ENCODE measurements at places on chromosomes 16 and 17.

DNA sequence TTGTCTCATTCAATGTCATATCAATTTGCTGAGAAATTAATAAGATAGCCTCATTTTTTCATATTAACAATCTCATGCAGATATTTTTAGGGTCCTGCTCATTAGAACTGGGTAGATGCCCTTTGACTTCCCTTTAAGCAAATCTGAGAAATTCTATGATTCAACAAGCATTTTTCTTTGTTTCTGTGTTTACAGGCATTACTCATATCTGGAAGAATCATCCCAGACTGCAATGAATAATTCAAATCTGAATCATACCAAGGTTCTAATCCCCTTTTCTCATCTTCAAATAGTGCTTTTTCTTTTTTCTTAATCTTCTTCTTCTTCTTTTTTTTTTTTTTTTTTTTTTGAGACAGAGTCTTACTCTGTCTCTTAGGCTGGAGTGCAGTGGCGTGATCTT, 69.2 kb upstream of the KIFC3 start:
- DNase-seq = no peak

- no peak for DNase-seq
These were observed 143.1 kb upstream of the KCNJ18 start for GRCh38 chr17:21549107-21549687.

DNA sequence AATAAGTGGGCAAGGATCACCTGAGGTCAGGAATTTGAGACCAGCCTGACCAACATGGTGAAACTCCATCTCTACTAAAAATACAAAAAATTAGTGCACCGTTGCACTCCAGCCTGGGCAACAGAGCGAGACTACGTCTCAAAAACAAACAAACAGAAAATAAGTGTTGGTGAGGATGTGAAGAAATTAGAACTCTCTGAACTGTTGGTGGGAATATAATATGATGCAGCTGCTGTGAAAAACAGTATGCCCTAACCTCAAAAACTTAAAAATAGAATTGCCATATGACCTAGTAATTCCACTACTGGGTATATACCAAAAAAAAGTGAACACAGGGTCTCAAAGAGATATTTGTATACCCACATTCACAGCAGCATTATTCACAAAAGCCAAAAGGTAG, 26.1 kb downstream of the GLG1 start:
- no peak for DNase-seq

DNA sequence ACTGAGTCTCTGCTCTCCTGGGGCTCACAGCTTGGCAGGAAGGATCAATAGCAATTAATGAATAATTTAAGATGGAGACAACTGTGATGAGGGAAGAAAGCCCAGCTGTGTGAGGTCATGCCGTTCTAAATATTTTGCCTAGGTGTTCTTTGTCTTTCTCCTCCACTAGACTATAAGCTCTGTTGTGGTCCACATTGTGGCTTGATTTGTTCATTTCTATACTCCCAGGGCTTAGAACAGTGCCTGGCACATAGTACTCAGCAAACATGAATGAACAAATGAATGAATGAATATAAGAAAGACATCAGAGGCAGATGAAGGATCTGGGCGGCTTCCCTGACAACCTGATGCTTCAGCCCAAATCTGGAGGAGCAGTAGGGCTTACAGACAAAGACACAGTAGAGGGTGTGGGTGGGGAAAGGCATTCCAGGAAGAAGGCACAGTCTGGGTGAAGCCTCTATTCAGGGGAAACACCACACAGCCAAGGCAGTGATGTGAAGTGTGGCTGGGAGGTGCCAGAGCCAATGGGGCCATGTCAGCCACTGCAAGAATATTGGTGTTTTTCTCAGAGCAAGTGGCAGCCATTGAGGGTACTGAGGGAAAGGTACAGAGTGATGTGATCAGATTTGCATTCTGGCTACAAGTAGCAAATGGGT, 8.3 kb downstream of the CDH13 start:
- DNase-seq = no peak

DNA sequence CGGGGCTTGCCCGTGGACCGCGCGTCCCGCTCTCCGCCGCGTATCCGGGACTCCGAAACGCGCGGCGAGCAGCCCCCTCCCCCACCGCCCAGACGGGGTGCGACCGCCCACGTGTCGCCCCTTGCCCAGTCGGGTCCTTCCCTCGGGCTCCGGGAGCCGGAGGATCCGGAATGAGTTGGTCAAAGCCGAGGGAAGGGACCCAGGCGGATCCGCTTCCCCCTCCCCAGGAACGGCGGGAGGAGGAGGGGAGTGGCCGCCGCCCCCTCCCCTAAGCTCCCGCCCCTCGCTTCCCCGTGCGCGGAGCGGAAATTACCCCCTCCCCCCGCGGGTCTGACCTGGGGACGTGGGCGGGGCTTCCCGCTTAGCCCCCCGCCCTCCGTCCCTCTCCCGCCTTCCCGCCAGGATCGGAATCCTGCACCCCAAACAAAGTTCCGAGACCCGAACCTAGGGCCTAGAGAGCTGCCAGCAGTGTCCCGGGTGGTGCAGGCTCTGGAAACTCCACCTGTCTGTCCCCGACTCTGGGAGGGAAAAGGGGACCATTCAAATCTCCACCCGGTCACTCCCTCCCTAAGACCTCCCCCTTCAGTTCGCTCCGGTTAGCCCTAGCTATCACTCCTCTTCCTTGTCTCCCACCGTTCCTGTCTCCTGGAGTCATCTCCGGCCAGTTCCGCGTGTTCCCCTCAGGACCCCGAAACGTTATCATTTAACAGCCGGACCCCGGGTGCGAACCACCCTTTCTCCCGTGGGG, 1.0 kb upstream of the IGF2BP1 start:
- DNase-seq = no peak

DNA sequence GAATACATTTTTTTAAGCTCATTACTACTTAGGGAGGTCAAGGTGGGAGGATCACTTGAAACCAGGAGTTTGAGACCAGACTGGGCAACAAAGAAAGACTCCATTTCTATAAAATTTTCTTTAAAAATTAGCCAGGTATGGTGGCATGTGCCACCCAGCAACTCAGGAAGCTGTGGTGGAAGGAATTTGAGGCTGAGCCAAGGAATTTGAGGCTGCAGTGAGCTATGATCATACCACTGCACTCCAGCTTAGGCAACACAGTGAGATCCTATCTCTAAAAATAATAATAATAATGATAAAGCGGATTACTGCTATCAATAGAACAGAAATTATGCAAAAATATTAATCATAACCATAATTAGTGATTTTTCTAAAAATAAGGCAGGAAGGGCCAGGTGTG, 170.3 kb downstream of the COPRS start:
- no peak for DNase-seq

- no peak for DNase-seq
These were observed 16.5 kb upstream of the ZC3H18 start for GRCh38 chr16:88553739-88554138.

DNA sequence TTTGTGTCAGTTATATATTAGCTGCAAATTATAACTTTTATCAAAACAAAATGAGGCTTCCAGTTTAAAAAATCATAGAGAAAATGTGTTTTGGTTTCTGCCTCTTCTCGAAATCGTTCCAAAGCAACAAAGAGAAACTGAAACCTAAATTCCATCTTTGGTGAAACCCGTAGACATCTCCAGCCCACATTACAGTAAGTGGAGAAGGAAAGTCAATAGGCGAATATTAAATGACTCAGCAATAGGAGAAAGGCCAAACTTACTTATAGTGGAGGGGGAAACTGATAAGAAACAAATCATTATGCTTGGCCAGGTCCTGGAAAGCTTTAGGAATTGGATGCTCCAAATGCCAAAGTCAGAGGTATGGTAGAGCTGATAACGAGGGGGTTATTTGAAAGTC, 103.0 kb upstream of the SHISA6 start:
- DNase-seq = no peak

GRCh38 chr17:82230609-82231311, 1.9 kb downstream of the SLC16A3 start:
- no peak for DNase-seq

DNA sequence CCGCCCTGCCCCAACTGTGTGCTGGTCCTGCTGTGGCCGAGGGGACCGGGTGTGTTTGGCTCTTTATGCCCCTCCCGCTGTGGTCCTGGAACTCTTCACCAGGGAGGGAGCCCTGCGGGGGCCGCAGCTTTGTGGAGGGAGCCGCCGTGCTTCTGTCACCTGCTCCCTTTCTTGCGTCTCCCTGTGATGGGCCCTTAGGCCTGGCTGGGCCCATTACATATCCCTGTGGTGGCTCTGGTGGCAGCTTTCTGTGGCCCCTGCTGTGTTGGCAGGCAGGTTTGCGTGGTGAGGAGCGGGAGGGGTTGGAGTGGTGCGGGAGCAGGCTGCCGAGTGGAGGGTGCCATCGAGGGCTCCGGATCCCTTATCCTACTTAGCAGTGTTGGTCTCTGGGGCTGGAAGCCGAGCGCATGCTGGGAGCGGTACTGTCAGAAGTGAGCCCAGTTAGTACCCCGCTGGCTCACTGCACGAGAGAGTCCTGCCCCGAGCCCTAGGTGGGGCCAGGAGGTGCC, 60.4 kb downstream of the PDPK1 start:
- no peak for DNase-seq

DNA sequence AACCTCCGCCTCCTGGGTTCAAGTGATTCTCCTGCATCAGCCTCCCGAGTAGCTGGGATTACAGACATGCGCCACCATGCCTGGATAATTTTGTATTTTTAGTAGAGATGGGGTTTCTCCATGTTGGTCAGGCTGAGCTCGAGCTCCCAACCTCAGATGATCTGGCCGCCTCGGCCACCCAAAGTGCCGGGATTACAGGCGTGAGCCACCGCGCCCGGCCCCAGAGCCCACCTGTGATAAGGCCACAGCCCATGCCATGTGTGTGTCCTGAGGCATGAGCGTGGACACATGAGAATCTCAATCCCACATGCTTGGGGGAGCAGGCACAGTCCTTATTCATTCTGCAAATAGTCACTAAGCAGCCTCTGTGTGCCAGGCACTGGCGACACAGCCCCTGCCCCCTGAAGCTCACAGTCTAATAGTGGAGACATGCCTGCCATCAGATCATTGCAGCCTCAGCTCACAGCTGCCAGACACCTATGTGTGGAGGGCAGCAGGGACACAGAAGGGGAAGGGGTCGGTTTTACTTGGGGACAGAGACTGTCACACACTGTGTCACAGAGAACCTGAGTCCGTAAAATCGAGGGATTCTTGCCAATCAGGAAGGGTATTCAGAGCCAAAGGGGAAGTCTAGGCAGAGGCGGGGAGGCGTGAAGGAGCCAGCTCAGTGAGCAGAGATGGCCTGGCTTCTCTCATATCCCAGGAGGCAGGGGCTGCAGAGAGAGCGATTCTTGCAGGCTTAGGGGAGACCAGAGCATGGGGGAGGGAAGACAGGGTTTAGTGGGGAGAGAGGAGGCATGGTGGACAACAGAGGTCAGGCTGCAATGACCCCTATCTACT, 9.4 kb upstream of the ABCC3 start:
- DNase-seq = no peak

DNA sequence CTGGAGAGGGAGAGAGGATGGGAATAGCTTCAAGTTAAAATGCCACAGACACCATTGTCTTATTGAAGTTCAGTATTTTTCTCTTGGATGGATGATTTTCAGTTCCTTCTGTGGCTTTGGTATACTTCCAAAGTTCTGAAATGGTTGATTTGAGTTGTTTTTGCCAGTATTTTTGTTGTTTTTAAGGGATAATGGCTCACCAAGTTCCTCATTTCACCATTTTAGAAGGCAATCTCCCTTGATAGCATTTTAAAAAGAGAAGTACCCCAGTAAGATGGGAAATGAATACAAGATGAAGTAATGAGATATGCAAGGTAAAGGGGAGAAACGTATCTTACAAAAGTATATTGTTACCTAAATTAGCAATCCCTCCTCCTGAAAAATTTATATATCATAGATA, 18.5 kb upstream of the SPDYE4 start:
- no peak for DNase-seq

DNA sequence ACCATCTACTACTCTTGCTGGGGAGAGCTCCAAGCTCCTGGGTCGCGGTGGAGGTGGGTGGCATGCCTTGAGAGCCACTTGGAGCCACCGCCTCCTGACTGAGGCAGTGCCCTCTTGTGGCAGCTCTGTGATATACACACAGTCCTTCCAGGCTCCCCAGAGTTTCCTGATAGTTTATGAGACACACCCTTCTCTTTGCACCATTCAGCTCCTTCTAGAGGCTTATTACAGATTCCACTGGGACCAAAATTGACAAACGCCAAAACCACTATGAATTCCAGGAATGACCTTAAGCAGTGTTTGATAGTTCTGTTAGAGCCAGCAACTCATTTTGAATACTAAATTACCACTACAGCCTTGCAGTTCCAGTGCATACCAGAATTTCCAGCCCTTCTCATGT, 170.1 kb upstream of the CDH13 start:
- no peak for DNase-seq

DNA sequence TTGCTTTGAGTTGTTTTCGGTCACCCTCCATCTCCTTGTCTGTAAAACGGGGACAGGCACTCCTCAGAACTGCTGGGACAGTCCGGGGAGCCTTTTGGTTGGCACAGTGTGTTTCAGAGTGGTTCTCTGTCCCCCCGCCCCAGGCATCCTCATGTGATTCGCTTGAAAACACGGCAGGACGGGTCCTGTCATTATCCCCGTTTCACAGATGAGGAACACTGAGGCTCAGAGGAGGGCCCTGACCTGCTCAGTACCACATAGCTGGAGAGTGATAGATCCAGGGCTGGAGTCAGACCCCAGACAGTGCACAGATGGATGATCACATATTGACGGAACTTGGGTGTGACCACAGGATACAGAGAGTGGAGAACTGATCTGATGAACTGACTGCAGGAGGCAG, 13.5 kb upstream of the ADGRG1 start:
- DNase-seq = no peak

- DNase-seq = no peak
These were observed 4.2 kb downstream of the YPEL2 start for GRCh38 chr17:59335685-59336084.

DNA sequence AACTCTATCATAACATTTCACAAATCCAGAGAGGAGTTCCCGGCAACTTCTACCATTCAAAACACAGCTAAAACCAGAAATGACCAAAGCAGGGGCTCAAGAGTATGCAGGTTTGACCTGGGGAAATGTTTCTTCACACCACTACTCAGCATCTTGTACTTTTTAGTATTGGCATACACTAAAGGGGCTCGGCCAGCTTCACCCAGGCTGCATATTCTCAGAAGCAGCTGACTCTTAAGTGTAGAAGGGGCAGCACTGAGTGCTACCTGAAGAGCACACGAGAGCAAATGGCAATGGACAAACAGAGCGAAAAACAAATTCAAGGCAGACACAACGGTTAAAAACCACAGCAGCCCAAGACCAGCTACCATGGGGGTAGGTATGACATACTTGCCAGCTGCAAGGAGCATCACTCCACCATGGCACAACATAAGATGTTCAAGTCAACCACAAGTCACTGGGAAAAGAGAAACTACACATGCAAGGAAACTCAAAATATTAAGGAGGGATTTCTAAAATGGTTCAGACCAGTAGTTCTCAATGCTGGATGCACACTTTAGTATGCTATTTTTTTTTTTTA, 34.4 kb downstream of the N4BP1 start:
- DNase-seq = no peak
